Cerebellar nuclear complex (tissue), 1 donor: ENCODE measurements at places on chromosomes 1 and 21.

DNA sequence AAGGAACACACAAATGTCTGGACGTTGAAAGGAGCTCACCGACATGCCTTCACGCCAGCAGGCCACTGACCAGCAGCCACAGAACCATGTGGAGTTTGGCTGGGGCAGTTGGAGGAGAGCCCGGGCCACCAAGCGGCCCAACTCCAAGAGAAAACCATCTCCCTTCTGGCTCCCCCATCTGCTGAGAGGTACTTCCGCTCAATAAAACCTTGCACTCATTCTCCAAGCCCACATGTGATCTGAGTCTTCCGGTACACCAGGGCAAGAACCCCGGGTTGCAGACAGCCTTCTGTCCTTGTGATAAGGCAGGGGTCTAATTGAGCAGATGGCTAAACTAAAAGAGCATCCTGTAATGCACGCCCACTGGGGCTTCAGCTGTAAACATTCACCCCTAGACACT, 24.4 kb downstream of the RGS4 start:
- DNase-seq: no peak

DNA sequence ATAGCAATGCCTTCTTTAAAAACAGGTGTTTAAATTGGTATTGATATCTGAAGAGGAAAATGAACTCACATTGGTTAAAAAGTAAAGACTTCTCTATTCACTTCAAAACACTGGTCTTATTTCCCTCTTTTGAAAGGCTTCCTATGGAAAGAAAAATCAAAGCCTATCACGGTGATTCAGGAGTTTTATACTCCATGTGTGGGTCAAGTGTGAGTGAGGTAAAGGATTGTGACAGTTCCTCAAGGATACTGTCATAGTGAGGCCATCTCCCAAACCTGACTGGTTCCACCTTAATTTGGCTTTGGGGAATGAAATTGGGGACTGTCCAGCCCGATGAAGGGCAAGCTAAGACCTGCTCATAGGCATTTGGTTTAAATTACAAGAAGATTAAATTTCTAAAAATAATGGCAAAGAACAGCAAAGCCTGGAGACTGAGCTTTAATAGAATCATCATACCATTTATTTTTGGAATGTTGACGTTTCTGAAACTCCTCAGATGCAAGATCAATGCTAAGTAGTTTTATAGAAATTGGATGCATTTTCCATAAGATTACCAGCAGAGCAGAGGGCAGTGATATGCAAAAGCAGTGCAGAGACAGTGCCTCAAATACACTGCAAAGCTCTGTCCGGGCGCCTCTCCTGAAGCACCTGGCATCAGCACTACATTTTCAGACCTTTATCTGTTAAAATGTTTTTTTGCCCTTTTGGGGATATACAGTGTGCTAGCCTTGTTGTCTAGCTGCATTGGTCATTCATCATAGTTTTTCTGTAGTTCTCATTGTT, 302.1 kb upstream of the SGIP1 start:
- DNase-seq: no peak

GRCh38 chr1:3834701-3835100, 22.3 kb downstream of the CEP104 start:
- no peak for DNase-seq

GRCh38 chr21:39908265-39908923, 41.2 kb downstream of the PCP4 start:
- no peak for DNase-seq

GRCh38 chr1:14460173-14460572, 138.3 kb upstream of the KAZN start:
- no peak for DNase-seq

- no peak for DNase-seq
Measured at GRCh38 chr1:118396829-118397495, 211.9 kb upstream of the SPAG17 start.
